ENCODE measurements at places on chromosomes 5 and 9.

DNA sequence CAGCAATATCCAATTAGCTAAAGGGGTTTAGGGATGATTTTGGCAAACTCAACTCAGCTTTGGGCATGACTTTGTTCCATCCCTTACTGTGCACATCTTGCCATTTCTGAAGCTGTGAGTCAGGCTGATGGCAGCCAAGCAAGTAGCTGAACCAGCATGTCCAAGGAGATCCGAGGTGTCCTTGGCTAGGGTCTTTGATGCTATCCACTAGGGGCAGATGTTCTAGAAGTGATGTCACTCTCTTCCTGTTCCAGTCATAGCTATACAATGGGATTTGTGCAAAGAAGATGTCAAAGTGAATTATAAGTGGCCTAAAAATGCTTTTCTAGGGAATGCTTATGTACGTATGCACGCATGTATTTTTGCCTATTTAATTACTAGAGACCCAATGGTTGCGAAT lies 160.8 kb upstream of the PAPPA start:
- no peak for DNase-seq

DNA sequence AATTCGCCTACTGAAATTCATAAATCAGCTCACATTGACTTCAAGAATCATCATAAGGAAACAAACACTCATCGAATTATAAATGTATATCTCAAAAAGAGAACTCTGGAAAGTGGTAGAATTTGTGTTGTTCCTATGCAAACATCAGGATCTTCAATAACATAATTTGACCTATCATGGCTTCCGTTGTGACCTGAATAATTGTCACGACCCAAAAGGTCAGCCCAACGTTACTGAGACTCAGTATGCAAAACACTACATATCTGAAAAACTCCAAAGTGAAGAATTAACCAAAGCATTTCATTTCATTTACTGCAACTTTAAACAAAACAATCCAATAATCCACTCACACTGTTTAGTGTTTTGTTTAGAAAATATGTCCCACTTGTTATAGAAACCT lies 1.2 kb downstream of the RAPGEF6 start:
- no peak for DNase-seq

GRCh38 chr5:153496835-153497234 lies 6.4 kb downstream of the GRIA1 start:
- DNase-seq, result no peak

GRCh38 chr9:84101964-84102632 lies 121.5 kb downstream of the RMI1 start:
- no peak for DNase-seq

DNA sequence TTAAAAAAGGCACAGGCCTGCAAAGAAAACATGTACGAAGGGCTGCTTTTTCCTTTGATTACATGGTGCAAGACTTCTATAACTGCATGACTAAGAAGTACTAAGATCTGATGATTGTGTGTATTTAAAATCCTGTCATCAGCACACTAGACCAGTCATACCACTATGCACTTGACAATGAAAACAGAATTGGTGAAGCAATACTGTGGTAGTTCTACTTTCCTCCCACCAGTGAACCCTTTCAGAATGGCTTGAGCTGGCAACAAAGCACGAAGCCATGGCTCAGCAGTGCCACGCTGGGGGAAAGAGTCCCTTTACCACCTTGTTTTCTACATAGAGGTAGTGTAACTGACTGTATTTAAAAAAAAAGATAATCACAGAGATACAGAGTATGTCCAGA lies 49.0 kb upstream of the POU5F2 start:
- no peak for DNase-seq

DNA sequence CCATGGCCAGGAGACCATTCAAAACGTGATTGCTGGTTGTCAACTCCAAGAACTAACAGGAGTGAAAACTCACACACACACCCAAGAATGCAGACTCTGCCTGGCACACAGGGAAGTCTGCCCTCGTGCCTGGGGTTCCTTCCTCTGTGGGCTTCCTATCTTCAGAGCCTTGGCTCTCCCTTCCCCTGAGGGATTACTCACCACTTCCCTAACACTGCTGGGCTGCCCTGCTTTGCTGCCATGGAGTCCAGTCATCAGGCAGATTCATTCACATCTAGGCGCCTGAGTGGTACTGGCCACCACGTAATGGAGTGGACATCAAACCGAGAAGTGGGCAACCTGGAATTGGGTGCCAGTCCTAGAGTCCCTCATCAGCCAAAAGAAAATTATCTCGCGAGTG lies 76.4 kb upstream of the PRSS3 start:
- no peak for DNase-seq

- no peak for DNase-seq
Measured at GRCh38 chr9:135524130-135524861, 3.1 kb downstream of the LCN1 start.

- DNase-seq, result no peak
Measured at GRCh38 chr5:119397518-119398380, 41.9 kb downstream of the TNFAIP8 start.

- DNase-seq, result no peak
Measured at GRCh38 chr5:177498013-177498787, 796 bp upstream of the PDLIM7 start.

DNA sequence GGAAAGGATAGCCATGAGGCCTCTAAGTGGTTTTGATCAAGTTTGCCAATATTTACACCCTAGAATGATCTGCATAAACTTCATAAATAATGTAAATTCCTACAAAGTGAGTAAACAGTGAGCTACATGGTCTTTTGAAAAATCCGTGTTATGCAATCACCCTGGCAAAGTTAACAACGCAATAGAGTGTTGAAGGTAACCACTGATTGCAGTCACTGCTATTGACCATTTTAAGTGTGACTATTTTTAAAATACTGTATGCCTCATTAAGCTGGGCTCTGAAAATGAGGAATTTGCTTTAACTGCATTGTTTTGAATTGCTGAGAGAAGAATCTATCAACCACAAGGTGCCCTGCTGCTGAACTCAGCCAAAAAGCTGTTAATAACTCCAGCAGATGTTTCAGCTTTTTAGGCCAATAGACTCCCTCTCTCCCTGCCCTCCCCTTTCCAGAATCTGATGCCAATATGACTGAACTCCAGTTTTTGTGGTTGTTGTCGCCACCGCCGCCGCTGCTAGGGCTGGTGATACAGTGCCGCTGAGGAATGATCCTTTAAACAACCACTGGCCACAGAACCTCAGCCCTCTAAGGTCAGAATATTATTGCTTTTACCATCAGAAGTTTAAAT lies 35.3 kb upstream of the SMARCA2 start:
- no peak for DNase-seq

- DNase-seq, result no peak
Measured at GRCh38 chr5:115414406-115415142, 118.1 kb upstream of the CCDC112 start.

DNA sequence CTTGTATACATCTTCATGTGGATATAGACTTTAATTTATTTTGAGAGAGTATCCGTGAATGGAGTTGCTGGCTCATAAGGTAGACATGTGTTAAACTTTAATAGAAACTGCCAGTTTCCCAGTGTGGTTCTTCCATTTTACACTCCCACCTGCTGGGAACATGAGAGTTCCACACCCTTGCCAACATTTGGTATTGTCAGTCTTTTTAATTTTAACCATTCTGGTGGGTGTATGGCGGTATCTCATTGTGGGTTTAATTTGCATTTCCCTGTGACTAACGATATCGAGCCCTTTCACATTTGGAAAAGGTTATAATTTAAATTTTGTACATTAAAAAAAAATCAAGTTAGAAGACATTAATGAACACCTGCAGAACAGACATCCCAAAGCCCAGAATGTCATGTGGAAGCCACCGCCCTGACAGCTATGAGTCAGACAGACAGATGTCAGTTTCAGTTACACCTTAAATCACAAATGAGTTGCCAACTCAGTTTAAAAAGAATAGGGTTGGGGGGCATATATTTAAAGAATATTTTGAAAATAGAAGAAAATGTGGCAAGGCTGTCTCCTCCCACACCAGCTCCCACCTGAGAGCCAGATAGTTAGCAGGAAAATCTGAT lies 36.9 kb downstream of the ANKRD33B start:
- DNase-seq, result no peak

DNA sequence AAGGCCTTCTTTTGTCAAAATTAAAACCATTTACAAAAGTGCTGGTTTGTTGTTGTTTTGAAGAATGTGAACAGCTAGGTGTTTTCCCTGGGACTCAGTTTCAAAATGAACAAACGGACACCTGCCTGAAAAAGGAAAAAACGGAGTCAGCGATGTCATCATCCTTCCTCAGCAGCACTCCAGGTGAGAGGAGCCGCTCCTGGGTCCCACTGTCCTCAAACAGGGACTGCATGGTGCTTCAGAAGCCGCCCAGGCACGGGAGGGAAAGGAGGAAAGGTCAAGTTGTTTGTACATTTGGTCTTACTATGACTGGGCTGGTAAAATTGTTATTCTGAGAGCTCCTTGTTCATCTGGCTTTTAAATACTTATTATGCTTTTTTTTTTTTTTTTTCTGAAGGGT lies 69.0 kb upstream of the ZSWIM6 start:
- no peak for DNase-seq

- DNase-seq, result no peak
Measured at GRCh38 chr5:143828710-143829109, 16.7 kb downstream of the HMHB1 start.

DNA sequence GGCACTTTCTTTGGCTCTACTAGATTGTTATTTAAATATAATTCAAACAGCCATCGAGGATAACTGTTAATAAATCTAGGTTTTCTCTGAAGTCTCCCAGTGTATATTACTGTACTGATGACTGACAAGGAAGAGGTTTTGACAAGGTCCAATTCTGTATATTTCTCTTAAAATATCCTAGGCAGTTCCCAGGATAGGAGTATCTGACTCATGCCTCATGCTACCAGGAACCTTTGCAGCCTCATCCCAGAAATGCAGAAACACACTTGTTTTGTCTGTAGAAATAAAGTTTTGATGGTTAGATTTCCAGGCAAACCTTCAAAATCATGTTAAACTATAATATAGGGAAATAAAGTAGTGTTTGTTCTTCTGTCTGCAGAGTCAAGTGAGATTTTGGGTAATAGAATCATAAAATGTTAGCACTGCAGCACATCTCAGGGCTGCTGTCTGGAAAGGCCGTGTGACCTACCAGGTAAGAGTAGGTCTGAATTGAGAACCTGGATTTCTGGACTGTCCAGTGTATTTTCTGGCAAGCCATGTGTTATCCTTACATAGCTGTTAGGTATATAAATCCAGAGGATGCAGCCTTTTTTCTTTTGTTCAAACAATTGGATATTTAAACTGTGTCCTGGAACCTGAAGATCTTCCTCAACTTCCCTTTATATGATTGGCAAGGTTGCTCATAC lies 8.3 kb downstream of the UBE2D2 start:
- DNase-seq, result no peak

- no peak for DNase-seq
Measured at GRCh38 chr5:21058289-21058688, 1070.3 kb upstream of the CDH18 start.

DNA sequence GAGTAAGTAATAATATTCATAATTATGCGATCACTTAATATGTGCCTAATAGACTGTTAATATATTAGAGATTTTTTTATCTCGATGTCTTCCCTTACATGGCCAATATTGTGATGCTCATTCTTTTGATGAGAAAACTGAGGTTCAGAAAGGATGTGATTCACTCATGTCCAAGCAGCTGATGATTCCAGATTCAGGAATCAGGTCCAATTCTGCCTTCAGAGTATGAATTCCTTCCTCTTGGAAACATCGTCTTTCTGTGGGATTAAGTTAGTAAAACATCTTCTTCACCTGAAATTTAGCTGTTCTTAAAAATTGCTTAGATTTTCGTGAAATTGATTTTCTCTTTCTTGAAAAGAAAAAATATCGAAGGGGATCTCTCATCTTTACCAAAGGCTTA lies 242.5 kb upstream of the RFX3 start:
- DNase-seq, result no peak

DNA sequence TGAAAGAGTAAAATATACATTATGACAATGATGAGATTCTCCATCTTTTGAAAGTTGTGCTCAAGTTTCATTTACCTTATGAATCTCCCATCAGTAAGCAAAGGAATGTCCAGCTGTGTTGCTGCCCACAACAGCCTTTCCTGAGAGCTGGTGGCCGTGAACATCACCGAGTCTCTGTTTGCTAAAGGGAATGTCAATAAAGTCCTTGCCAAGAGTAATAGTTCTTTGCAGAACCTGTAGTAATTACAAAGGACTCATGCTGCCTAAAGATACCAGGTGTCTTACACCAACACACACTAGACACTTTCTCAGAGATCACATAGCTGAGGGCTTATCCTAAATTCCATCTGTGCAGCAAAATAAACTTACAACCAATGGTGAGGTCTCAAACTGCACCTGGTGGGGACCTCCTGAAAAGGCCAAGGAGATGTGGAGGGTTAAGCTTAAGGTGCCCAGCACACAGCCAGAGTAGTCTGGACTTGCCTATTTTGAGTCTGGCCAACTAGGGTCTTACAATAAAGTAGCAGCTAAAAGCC lies 111.1 kb upstream of the DAPK1 start:
- DNase-seq, result no peak

GRCh38 chr5:80125022-80125961 lies 90.1 kb downstream of the THBS4 start:
- no peak for DNase-seq

- no peak for DNase-seq
Measured at GRCh38 chr5:68222310-68222709, 6.8 kb downstream of the PIK3R1 start.

- no peak for DNase-seq
Measured at GRCh38 chr5:58967597-58968281, 384.9 kb downstream of the RAB3C start.

GRCh38 chr5:111434800-111435199 lies 77.5 kb downstream of the STARD4 start:
- DNase-seq, result no peak

GRCh38 chr5:112635771-112636731 lies 101.6 kb upstream of the APC start:
- no peak for DNase-seq

DNA sequence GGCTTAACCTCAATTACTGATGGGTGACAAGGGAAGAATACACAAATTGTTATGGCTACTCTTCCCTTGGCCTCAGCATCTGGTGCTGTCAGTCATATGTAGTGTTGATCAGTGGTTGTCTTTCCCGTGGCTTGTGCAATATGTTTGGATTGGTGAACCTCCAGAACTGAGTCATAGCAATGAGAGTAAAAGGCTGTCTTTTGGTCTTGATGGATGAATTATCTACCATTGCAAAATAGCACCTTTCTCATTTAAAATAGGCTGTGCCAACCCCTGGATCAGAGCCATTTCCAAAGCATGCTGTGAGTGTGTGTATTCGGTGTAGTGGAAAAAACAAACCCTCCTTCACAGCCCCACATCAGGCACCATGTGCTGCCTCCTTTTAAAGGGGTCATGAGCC lies 14.6 kb upstream of the F2R start:
- DNase-seq, result no peak

DNA sequence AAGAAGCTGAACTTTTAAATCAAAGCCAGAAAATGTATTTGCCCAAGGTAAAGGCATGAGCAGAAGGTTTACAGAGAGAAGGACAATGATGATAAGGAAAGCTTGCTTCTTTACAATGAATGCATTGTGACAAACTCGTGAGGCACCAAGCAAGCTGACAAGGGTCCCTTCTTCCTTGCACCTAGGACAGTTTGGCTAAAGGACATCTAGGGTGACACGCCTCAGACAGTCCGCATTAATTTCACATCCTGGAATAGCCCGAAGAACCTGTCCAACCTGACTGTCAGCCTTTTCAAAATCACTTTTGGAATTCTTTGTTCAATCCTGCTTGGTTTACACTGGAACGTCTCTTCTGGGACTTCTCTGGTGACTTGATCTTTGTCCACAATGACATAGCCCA lies 146.4 kb upstream of the MAP3K1 start:
- no peak for DNase-seq

GRCh38 chr9:137666513-137666822 lies 47.7 kb downstream of the EHMT1 start:
- DNase-seq, result no peak

All from KG1 (cell line).